CD4-positive, alpha-beta T cell treated with Interleukin-1 beta for 1 hour (primary cell): ENCODE measurements at places on chromosomes 12 and 14.

- DNase-seq: no peak
Observed at GRCh38 chr12:54592316-54592715, 3.9 kb upstream of the PPP1R1A start.

- no peak for DNase-seq
Observed at GRCh38 chr14:86035882-86036281, 505.9 kb downstream of the FLRT2 start.

- DNase-seq: no peak
Observed at GRCh38 chr12:111368291-111368787, 556 bp downstream of the PHETA1 start.

DNA sequence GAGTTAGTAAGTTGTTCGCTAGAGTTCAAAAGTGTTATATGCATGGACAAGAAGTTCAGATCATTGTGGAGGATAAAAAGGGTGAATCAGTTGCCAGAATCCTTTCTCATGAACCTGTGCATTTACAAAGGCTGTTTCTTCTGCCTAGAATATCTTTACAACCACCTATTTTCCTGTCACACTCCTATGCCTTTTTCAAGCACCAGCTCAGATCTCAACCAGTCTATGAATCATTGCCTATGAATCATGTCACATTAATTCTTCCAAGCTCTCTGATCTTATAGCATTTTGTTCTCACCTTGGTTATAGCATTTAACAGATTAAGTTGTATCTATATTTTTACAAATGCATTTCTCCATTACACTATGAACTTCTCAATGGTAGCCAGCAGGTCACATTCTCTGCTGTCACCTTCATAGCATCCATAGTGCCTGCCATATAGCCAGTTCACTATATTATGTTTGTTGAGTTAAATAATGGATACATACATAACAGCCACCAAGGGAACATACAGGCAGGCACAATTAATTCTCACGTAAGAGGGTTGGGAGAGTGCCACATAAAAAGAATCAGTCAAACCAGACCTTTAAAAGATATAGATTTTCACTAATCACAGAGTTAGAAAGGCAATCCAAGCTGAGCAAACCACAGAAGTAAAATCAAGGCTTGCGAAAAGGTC lies 573.0 kb downstream of the FOXG1 start:
- no peak for DNase-seq

DNA sequence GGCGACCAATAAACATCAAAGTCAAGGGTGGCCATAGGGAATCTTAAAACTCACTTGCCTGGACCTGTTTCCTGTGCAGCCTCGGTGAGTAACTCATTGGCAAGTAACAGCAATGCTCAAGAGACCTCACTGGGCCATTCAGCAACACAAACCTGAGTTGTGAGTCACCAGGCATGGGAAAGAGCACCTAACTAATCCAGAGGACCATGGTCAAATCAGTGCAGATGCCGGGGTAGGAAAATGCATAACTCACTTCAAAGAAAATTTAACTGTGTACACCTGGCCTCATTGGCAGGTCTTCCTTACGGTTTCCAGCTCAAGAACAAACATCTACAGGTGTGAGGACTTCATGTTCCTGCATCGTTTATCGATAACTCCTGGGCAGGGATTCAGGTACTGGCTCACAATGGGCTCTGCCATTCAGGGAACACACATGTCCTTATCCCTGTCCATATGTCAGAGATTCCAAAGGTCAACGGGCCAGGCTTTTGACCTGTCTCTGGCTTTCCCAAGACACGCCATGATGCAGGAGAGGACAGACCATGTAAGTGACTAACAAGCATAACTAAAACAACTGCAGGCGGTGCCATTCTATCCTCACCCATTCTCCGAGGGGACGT lies 211.8 kb downstream of the ANO2 start:
- no peak for DNase-seq

DNA sequence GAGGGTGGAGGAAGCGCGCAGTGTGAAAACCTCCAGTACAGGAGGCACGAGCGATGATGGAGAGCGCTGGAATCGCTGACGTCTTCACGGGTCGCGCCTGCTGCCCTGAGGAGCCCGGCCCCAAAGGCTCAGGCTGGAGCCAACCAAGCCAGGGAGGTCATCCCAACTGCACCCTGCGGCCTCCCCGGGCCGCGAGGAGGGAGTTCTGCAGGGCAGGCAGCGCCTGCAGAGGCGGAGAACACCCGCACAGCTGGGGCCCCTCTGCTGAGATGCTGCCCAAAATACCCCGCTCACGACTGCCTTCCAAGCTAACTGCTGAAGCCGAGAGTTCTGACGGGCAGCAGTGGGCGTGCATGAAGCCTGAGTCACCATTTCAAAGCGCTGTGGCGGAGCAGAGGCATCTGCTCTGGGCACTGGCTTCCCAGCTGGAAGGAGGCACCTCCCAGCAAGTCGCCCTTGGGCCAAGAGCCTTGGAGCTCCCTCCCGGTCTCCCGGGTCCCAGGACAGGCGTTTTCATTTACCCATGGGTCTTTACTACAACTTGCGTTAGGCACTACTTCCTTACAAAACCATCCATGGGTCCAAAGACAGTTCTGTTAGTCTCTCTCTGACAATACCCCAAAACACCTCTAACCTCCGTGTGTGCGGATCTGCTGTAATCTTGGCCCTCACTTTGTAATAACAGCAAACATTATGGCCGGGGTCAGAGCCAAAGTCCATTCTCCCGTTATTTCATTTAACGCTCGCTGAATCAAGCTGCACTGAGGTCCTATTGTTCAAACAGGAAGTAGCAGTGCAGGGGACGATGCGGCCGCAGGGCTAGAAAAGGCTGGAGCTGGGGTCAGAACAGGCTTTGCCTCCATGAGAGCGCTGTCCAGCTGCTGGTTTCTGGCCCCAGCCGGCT lies 60.1 kb upstream of the RIMBP2 start:
- no peak for DNase-seq

DNA sequence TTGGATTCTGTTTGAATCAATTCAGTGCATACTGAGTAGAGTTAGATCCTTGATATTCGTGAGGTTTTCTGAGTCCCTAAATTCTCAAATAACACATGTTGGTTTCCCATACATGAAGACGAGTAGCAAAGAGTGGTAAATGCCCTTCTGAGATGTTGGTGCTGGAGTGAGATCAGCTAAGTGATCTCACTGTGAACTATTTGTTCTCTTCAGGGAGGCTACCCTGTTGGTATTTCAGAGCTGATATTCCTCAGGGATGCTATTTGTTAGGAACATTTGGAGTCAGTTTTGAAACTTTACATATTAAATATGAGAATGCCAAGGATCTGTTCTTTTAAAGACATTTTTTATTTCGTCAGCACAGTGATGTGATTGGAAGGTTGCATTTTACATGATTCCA lies 54.7 kb downstream of the SUSD6 start:
- DNase-seq: no peak

GRCh38 chr14:73237219-73237785 lies at the start of gene PAPLN:
PAPLN (plus strand) TSS chr14:73237506; CDS start chr14:73239779, 2,273 bp downstream.
- DNase-seq: no peak

- no peak for DNase-seq
Observed at GRCh38 chr14:31696378-31696777, 135.2 kb downstream of the NUBPL start.

- DNase-seq: no peak
Observed at GRCh38 chr12:98275131-98275475, 240.3 kb upstream of the TMPO start.

DNA sequence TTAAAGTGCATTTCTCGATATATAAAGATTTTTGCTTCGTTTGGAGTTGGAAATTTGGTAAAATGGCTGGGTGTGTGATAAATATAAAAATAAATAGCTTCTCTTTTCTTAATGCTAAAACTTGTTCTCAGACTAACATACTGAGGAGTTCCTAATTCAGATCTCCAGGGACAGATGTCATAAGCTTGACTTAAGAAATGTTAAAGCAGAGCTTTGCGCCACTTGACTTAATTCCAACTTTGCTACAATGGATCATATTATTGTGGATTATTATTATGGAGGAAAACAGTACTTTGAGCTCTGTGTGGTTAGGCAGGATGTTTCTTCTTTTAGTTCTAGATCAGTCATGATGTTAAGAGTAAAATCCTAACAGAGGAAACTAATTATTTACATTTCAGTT lies 33.8 kb downstream of the GNG2 start:
- DNase-seq: no peak

- DNase-seq: no peak
Observed at GRCh38 chr12:102435827-102436436, 44.4 kb downstream of the IGF1 start.

- no peak for DNase-seq
Observed at GRCh38 chr14:77804592-77804991, 4.7 kb downstream of the ADCK1 start.

DNA sequence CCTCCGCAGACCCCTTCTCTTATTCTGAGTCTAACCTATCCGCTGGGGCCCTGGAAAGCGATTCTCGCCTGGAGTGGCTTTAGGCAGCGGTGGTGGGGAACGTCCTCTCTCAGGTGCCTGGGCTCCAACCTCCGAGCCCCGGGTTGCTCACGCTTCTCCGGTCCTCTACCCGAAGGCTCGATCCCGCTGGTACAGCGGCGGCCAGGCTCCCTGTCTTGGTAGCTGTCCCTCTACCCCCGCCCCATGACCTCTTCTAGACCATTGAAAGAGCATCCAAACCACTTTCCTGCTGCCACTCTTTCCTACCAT lies 505 bp upstream of the HEBP1 start:
- no peak for DNase-seq

- DNase-seq: peak; percentile 12
Observed at GRCh38 chr12:25496098-25496587, 56.9 kb downstream of the LMNTD1 start.

DNA sequence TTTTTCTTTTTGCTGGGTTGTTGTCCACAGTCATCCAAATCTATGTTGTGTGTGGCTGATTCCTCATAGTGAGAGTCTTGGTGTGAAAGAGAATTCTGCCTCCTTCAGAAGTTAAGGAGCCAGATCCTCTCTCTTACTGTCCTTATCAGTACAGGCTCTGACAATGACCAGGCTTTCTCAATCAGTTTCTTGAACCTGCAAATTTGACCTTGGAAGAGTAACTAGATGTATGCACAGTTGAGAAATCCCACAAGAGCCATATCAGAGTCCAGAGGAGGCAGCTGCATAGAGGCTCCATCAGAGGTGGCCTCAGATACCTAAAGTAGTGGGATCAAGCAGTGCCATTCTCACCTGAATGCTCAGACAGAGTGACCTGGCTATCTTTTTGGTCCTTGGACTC lies 5.5 kb upstream of the GALC start:
- no peak for DNase-seq

GRCh38 chr14:54754623-54755386 lies 147.8 kb downstream of the GCH1 start:
- DNase-seq: no peak

- no peak for DNase-seq
Observed at GRCh38 chr12:67052981-67053380, 216.2 kb upstream of the CAND1 start.

- no peak for DNase-seq
Observed at GRCh38 chr12:10636611-10637010, 23.2 kb upstream of the MAGOHB start.

GRCh38 chr14:58151133-58152013 lies 640 bp downstream of the ARMH4 start:
- DNase-seq: no peak

GRCh38 chr12:66744956-66745383 lies 66.1 kb upstream of the GRIP1 start:
- DNase-seq: no peak

DNA sequence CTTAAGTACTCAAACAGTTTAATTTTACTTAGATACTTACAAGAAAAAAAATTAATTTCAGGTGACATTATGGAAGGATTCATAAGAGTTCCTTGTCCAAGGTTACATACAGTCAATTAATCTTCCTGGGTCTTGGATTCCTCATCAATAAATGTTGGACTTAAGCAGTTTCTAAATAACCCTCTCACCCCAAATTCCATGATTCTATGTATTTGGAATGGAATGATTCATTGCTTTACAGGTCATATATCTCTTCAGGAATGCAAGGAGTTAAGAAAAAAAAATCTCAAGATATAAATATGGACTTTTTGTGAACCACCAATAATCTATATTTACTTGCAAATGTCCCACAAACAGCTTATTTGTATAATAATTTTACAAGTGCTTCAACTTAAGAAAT lies 84.2 kb upstream of the BMP4 start:
- DNase-seq: no peak

GRCh38 chr12:57250956-57251355 lies at the start of gene STAC3:
STAC3 (minus strand) TSS chr12:57251187; CDS start chr12:57249636, 1,551 bp downstream.
- DNase-seq: no peak
